ENCODE measurements at places on chromosomes 1 and 21.

DNA sequence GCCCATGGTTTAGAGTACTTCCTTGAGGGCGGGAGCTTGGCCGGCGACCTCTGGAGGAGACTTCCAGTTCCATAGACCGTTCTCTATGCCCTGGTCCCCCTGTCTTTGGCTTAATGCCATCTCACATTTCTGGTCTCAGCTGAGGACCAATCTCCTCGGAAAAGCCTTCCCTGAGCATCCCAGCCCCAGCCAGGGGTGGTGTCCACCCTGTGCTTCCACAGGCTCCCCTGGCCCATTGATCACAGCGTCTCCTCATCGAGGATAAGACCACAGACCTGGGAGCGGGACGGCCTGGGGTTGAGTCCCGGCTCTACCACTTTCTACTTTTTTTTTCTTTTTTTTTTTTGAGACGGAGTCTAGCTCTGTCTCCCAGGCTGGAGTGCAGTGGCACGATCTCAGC, 14.5 kb downstream of the WNT4 start:
- no peak for DNase-seq

- DNase-seq: no peak
Measured at GRCh38 chr1:68327414-68327813, 95.1 kb upstream of the WLS start.

DNA sequence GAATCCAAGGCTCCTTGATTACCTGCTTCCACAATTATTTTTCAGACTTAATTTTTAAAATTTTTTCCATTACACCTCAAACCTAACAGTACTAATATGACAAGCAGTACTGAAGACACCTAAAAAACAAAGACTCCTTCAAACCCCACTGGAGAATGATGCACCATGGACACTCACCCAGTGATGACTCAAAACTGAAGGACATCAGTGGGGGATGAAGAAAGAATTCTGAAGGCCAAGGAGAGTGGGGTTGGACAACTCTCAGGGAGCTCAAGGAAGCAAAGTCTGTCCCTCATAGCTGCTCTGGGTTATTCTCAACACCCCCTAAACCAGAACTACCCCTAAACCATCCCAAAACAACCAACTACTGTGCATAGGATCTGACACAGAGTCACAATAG, 2.4 kb upstream of the ARHGAP29 start:
- DNase-seq: no peak

GRCh38 chr1:94876362-94876761, 50.5 kb downstream of the CNN3 start:
- DNase-seq: no peak

- DNase-seq: no peak
Measured at GRCh38 chr1:231625975-231626534, 535 bp upstream of the DISC1 start.

DNA sequence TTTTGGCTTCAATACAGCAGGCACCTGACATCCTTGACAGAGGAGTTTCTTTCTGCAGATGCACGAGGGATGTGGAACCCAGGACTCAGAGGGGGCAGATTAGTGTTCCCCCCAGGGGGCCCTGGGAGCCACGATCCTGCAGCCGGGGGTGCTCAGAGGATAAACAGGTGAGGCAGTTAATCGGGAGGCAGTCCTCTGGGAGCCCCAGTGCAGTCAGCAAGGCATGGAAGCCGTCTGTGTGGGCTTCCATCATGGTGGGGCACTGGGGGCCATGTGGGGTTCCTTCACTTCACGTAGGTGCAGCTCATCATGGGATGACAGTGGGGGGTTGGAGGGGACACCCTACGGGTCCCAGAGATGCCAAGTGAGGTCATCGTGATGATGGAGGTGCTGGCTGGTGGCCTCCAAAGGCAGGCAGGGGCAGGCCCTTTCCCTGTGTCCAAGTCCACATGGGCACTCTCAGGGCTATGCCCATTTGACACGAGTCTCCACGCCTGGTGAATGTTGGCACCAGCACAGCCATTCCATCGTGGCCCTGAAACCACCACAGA, 59.3 kb upstream of the ABCG1 start:
- DNase-seq: no peak

- DNase-seq: no peak
Measured at GRCh38 chr1:66360285-66360724, 173.6 kb upstream of the SGIP1 start.

DNA sequence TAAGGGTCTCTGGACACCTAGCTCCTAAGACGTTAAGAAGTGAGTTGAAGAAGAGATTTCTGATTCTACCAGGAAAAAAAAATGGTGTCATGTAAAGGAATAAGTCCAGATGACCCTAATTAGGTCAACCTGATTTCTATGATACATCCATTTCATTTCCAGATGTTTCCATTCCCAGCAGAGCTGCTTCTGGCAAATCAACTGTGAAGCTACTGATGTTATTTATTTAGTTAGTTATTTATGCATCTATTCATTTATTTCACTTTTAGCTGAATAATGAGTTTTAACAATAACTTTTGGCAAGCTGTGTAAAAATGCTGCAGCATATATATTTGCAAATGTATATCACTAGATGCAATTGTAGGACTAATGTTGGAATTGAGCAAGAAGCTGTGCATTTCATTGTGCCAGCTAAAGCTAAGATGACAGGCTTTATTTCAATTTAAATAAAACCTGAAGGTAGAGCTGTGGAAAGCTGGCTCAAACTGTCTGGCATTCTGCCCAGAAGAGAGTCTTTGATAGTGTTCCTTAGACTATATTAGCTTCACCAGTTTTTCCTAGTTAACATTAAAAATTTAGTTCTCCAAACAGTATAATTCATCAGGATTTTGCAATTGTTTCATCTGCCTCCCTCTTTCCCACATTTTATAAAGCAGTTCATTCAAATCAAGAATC, 1164.4 kb upstream of the ADGRL4 start:
- no peak for DNase-seq

- DNase-seq: no peak
Measured at GRCh38 chr1:91501971-91502671, 1.5 kb downstream of the CDC7 start.

- DNase-seq: no peak
Measured at GRCh38 chr1:170518965-170519364, 13.0 kb upstream of the GORAB start.

DNA sequence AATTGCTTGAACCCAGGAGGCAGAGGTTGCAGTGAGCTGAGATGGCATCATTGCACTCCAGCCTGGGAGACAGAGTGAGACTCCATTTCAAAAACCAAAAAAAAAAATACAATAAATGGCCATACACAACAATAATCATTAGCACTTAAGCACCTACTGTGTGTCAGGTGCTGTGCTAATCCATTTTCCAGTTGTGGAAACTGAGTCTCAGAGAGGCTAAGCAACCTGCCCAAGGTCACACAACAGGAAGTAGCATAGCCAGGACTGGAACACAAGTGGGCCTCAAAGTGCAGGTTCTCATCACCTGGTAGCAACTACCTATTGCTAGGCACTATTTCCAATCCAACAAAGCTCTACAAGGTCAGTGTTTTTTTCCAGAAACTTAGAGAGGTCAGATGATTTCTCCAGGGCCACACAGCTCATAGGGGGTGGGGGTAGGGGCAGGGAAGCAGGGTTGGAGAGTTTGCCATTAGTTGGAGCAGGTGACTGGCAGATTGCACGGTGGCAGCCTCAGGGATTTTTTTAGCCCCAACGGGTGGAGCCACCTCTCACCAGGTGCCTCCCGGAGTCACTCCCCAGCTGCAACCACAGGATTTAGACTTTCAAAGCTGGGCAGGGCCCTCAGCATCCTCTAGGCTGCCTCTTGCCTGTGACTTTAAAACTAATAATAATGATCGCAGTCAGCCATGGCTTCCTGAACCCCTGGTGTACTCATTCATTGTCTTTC, 52.5 kb upstream of the ID3 start:
- no peak for DNase-seq

DNA sequence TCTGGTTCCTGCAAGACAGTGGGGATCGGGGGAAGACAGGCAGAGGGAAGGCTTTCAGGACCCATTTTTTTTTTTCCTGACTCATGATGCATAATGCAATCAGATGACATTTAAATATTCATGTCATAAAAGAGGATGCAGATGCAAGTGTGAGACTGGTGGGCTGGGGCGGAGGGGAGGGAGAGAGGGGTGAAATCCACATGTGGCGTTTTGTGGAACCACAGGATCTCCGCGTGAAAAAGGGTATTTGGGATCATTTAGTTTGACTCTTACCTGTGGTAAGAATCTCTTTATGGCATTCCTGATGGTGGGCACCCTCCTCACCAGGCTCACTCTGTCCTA, 249.3 kb upstream of the CSF3R start:
- DNase-seq: no peak

DNA sequence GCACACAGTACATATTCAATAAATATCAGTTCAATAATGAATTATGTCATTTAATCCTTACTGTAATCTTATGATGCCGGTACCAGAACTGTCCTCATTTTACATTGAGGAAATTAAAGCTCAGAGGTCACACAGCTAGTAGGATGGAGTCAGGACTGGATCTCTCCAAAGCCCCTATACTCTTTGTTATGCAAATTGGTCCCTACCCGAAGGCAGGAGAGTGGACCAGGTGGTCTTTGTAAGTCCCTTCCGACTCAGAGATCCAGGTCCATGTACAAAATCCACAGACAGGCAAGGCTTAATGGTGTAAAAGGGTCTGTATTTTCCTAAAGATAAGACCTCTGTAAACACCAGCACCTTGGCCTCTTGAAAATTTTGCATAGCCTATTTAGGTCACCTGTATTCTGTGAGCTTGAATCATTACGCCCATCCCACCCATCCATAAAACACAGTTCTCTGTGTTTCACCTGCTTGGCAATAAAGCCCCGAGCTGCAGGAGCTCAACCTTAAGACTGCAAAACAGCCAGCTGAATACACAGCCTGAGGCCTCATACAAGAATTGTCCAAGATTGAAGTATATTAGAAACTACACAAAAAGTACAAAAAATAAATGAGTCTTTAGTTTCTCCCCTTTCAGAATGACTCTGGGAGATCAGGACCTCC, 41.7 kb downstream of the PLXNA2 start:
- DNase-seq: no peak

- DNase-seq: no peak
Measured at GRCh38 chr1:158146739-158147138, 34.0 kb upstream of the CD1D start.

DNA sequence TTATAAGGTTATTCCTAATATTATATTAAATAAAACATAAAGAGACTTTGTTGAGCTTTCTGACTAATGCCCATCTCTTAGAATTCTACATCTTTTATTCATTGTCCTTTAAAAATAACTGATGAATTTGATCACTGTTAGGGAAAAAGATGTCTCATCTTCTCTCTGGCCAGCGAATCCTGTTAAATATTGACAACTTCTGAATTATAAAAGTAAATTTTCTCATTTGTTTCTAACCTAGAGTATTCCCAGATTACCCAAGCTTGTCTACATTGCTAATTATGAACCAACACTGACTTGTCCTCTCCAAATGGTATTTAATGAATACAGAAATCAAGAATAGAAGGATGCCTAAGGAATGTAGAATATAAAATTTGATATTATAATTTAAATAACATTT, 24.8 kb upstream of the KCTD3 start:
- DNase-seq: no peak

GRCh38 chr1:100523038-100523652, 14.8 kb upstream of the GPR88 start:
- no peak for DNase-seq

- no peak for DNase-seq
Measured at GRCh38 chr1:67059346-67059745, 5.4 kb upstream of the SLC35D1 start.

GRCh38 chr1:240342251-240342625, 250.6 kb downstream of the FMN2 start:
- no peak for DNase-seq

- DNase-seq: no peak
Measured at GRCh38 chr1:10529765-10530164, 55.0 kb downstream of the PEX14 start.

GRCh38 chr1:157181790-157182189, 43.6 kb upstream of the ETV3 start:
- DNase-seq: no peak

GRCh38 chr1:36101546-36101945, 12.9 kb downstream of the ADPRS start:
- no peak for DNase-seq

DNA sequence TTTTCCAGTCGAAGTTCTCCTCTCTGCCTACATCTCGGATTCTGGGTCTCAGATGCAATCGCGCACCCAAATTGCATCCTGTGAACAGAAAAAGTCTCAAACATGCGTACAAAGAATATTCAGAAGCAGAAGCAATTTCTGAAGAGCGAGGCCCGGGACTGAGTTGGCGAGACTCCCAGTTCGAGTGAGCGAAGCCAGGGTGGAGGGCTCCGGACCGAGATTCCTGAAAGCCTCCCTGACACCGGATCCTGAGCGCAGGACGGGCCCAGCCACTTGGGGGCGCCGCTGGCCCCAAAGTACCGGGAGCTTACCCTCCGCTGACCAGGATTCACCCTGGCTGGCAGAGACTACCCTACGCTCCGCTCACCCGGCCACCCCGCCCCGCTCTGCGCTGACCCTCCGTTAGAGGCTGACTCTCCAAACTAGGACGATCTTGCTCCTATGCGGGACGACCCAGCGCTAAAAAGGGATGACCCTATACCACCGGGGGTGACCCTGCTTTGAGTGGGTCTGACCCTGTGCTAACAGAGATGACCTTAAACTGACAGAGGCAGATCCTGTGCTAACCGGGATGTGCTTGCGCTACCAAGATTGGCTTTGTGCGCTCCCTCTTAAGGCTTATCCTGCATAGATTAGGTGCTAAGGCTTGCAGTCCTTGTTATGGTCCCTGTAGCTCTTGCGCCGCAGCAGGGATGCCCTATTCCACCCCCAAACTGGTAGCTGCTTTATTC, 12.1 kb downstream of the FOXD2 start:
- DNase-seq: no peak

DNA sequence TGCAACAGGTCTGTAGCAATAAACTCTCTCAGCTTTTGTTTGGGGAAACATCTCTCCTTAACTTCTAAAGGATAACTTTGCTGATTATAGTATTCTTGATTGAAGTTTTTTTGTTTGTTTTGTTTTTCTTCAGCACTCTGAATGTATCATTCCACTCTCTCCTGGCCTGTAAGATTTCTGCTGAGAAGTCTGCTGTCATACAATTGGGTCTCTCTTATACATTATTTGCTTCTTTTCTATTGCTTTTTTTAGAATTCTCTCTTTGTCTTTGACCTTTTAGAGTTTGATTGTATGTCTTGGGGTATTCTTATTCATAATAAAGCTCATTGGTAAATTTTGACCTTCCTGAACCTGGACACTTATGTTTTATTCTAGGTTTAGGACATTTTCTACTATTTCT, 386.3 kb downstream of the MRPL39 start:
- no peak for DNase-seq

- no peak for DNase-seq
Measured at GRCh38 chr1:159266832-159267231, 35.3 kb upstream of the FCER1A start.

- no peak for DNase-seq
Measured at GRCh38 chr1:71610476-71610875, 529.6 kb upstream of the ZRANB2 start.

Measured in effector CD8-positive, alpha-beta T cell (primary cell).